ENCODE measurements at places on chromosomes 5 and 9.

- DNase-seq = peak; percentile 88
Observed at GRCh38 chr5:38765399-38765861, 80.4 kb upstream of the OSMR start.

DNA sequence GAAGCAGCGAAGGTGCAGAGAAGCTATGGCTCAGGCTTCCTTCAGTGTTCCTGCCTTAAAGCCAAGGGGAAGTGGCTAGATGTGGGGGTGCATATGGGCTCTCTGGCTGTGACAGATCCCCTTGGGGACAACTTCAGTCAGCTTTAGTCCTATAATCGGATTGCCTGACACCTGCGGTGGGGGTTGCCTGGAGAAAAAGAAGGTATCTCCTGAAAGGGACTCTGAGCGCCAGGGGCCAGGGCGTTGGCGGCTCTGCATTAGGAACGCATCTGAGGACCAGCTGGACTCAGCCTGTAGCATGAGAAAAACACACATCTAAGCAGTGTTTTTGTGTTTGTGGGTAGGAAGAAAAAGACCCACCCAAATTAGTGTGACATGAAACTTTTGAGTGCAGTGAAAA lies 84.3 kb upstream of the OTULINL start:
- no peak for DNase-seq

- no peak for DNase-seq
Observed at GRCh38 chr5:121019106-121019505, 555.0 kb downstream of the PRR16 start.

DNA sequence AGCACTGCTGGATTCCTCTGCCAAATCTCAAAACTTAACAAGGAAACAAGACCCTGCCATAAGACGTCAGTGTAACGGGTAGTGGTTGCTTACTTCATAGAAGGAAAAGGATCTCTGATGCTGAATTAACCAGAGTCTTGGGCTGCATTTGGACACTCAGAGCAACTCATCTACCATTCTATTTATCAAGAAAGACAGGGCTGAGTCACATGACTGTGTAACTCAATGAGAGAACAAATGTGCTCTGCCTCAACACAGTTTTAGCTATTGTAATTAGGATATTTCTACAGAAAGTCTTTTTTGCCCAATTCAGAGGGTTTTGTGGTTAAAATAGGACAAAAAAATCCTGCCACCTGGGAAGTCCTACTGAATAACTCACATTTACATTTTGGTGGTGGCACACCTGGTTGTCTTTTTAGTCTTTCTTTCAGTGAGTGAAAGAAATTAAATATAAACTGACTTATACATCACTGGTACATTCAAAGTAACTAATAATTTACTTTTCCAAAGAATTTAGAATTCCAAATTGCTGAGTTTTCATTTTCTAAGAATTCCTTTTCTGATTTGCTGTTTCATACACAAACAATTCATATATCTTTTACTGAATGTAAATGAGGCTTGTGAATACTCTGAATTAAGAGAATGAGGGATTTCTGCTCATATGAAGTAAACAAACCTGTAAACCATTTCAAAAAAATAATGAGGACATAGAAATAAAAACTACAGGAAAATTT lies 104.4 kb downstream of the MPDZ start:
- no peak for DNase-seq

- DNase-seq = peak; percentile 99
Observed at GRCh38 chr9:79189511-79189924, 382.2 kb upstream of the TLE4 start.

DNA sequence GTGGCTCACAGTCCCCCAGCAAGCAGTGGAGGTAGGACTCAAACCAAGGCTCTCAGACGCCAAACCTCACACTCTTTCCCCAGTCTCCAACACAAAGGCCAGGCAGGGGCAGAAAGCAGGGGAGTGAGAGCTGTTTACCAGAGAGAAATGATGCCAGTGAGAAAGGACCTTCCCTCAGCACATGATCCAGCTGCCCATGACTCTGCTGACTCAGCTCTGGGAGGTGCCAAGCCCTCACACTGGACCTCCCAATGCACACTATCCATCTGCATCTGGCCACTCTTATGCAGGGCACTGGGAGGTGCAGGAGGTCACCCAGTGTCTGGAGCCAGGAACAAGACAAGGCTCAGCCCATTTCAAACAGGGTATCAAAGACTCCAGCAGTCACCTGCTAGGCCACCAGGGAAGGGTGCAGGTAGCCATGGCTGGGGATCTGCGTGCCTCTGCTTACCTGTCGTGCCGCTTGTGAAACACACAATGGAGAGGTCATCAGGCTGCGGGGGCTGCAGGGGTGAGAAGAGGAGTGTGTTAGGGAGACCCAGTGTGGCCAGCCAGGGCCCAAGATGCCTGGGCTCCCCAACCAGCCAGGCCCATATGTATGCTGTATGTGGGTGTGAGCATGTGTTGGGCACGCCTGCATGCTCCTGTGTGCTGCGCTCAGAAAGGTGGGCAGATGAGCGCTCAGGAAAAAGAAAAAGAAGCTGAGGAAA lies 26.3 kb downstream of the ACSL6 start:
- no peak for DNase-seq

DNA sequence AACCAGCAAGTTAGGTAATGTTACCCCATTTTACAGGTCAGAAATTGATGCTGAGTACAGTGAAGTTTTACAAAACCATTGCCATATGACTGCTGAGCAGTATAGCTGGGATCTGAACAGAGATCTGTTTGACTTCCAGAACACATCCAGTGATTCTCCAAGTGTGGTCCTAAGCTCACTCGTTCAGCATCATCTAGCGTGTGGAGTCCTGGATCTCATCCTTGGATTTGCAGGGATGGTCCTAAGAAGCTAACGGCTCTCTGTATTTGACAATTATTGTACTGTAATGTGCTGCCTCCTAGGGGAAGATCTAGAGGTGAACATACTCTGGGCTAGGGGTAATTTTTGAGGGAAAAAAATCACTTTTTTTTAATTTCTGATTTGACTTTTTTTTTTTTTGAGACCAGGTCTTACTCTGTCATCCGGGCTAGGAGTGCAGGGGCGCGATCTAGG lies 1.4 kb downstream of the SLC26A2 start:
- peak; percentile 52 for DNase-seq

GRCh38 chr5:124790895-124791732 lies 44.7 kb upstream of the ZNF608 start:
- peak; percentile 74 for DNase-seq

DNA sequence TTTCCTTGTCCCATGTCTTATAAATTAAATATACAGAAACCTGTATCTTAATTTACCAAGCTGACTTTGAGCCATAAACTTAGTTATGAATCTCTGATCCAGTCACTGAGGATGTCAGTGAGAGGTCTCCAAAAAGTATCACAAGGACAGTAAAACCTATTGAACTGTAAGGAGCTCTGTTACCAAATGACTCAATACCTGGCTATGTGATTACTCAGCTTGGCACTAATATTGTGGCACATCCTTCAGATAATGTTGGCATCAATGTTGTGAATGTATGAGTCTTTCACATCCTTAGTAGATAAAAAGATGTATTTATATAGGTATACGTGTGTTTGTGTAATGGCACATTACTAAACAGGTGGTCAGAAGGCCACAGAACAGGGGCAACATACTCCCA lies 18.0 kb upstream of the CAPSL start:
- DNase-seq = no peak
